ENCODE measurements at places on chromosomes 1 and 21.
A peak's percentile ranks its signal among the peaks of the same experiment; 100 is the strongest.

DNA sequence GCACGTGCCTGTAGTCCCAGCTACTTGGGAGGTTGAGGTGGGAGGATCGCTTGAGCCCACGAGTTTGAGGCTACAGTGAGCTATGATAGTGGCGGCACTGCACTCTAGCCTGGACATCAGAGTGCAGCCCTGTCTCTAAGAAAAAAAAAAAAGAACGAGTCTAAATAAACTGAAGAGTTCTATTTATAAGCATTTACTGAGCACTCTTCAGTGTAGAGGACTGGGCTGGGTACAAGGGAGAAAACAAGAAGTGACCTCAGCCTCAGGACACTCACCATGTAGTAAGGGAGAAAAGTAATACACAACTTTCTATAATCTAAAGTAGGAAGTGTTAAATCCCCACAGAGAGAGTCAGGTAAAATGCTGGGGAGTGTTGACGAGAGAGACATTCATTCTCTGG, 35.0 kb downstream of the NAV1 start:
- no peak for DNase-seq

DNA sequence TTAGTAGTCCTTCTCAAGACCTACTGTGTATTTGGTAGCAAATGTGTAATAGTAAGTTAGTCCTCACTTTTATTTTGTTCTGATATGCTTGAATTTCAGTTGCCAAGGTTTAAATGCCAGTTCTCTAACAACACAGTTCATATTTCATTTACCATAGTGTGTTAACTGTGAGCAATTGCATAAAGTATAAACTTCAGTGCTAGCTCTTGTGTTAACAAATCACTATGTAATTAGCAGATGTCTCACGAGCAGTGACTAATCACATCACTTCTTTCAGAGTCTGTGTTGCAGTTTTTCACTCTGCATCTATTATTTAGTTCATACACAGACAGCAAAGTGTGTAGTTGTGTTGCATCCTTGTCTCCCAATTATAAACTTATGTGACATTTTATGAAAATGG, 47.8 kb downstream of the ZMYM4 start:
- no peak for DNase-seq

DNA sequence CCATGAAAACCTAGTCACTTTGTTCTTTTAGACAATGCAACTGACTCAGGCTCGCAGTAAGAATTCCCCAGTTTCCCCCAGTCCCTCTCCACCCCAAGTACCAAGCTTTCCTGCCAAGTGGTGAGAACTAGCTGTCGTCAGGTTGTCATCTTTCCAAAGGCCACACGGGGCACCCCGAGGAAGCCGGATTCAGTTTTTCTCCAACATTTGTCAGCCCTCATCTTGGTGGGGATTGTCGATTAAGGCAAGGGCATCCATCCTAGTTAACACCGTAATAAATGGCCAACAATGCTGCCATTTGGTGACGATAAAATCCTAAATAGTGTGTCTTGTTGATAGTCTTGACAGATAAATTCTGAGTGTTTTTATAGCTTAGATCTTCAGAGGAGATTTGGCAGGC, 55.9 kb upstream of the PROX1 start:
- DNase-seq, result no peak

DNA sequence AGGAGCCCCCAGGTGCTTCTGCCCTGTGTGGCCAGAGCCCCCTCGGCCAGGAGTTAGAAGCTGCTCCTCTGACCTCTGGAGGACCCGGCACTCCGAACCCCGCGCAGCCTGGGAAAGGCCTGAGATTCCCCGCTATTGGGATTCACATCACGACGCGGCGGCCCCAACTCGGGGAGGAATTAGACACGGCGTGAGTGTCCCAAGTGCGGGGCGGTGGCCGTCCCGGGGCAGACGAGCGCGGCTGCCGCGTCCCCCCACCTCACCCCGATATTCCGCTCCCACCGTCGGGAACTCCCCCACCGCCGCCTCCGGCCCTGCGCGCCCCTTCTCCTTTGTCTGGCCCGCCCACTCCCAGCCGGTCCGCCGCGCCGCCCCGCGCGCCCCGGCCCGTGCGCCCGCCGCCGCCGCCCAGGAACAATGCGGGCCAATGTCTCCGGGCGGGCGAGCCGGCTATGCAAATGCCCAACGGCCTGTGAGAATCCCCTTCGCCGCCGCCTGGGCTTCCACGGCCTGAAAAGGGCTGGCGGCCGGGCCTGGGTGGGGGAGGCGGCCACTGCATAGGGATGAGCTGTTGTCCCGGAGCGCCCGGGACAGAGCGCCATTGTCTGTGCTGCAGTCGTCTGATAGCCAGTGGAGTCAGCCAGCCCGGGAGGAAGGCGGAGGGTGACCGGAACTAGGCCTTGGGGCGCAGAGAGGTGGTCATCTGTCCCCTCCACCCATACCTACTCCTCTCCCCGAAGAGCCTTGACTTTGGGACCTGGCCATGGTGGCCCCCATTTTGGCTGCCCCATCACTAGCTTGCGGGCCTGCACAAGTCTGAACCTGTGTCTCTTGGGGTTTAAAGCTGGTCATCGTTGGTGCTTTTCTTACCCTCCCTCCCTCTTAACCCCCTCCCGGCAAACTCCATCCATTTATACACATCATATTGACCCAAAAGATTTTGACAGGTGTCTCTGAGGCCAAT, 19.4 kb downstream of the RHBG start:
- no peak for DNase-seq

GRCh38 chr1:205283270-205284147, 38.0 kb downstream of the NUAK2 start:
- no peak for DNase-seq

- DNase-seq, result no peak
These were observed 8.0 kb downstream of the TUT4 start for GRCh38 chr1:52544665-52545525.

DNA sequence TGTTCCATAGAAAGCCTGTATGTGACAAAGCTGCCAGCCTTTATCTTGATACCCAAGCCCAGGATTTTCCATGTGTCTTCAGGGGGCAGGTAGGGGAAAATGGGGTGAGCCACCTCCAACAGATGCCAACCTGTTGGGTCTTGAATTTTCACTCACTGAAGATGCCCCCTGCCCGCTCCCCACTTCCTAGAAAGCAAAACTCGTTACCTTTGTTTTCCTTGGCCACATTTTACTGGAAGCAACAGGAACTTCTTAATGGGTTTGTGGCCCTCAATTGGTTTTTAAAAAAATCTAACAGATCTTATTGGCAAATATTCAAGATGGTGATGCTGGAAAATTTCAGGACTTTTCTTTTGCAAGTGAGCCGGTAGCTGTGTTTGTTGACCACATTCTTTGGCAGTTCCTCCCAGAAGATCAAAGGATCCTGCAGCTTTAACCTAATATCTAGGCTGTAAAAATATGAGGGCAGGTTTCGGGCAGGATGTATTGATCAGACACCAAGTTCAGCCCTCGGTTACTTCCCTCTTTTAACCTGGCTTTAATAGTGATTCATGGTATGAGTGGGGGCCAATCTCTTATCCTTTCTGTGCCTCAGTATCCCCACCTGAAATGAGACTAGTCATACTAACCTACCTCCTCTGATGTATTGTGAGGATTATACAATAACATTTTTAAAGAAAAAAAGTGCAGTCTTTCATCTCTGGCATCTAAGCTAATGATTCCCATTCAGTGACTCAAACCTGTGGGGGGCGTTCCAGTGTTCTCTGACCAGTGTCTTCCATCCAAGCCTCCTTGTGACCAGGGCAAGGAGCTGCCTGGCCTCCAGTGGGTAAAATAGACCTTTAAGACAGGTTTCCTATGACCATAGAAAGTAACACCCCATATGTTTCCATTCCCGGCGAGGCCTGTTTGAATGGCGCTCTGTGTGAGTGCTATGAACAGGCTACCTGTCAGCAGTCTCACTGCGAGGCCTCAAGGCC, 21.3 kb upstream of the GNPAT start:
- DNase-seq, result no peak

DNA sequence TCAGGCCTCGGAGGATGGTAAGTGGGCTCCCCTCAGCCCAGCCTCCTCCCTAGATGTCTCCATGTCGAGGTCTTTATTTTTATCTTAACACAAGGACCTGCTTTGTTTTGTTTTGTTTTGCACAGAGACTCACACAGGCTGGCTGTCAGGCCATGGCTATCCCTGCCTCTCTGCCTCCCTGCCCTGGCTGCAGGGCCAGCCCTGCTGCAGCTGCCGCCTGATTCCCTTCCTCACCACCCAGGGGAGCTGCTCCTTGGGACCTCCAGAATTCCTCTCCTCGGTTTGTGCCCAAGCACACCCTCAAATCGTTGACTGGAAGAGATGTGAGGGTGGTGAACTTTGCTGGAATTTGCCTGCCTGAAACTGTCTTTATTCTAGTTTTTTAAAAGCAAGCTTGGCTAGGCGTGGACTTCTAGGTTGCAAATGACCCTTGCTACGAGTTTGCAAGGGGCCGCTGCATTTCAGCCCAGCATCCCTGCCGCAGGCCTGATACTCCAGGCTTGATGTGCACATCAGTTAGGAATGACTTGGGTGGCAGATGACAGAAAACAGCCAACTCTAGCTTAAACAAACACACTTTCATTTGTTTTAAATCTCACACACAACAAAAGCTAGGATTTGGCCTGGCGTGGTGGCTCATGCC, 37.1 kb downstream of the WNT9A start:
- no peak for DNase-seq

GRCh38 chr1:85815906-85816305, 107.7 kb upstream of the ZNHIT6 start:
- DNase-seq, result no peak

- no peak for DNase-seq
These were observed 441.6 kb downstream of the NCAM2 start for GRCh38 chr21:21439761-21440160.

DNA sequence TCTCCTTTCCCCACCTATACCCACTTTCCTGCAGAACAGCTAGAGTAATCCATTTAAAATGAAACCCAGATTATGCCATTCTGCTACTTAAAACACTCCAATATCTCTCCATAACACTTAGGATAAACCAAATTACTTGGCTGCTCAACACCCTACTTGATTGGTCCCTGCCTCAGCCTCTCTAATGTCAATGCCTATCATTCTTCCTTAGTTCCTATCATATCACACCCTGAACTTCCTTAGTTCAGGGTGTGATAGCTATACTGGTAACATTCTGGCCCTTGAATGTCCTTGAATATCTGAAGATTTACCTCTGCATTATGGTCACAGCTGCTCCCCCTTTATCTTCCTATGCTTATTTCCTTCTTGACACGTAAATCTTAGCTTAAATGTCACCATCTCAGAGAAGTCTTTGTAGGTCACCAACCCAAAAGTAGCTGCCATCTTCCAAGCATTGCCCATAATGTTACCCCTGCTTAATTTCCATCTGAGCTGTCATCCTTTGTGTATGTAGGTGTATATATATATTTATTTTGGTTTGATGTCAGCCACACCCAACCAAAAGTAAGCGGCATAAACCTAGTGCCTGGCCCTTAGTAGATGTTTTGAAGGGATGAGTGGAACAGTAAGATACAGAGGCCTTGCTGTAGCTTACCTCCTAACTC, 379.8 kb downstream of the PTPRC start:
- no peak for DNase-seq

DNA sequence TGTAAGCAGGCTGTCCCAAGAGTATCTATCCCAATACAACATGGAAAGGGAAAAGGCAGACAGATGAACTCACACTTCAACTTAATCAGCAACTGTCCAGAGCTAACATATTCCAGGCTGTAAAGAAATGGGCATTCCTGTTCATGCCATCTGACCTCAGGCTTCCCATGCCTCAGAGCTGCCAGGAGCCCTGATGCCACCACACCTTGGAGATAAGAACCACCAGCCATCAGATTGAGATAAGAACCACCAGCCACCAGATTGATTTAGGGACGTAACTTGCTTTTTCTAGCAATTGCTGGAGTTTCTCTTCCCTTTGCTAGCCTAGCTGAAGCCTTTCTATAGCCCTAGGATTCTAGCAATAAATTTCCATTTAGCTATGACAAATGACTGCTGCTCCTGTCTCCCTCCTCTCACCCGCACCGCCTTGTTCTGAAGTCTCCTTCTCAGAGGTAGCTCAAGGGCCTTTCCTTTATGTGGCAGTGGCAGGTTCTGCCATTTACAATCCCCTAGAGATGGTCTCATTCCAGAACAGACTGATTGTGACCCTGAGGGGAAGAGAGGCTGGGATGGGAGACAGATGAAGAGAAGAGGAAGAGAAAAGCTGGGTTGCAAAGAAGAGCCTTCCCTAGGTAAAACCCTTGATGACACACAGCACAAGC, 88.0 kb upstream of the CTTNBP2NL start:
- no peak for DNase-seq

- DNase-seq, result no peak
These were observed 124.8 kb downstream of the GALNT2 start for GRCh38 chr1:230191855-230192254.

GRCh38 chr1:63248216-63248615, 74.2 kb upstream of the FOXD3 start:
- DNase-seq, result no peak

DNA sequence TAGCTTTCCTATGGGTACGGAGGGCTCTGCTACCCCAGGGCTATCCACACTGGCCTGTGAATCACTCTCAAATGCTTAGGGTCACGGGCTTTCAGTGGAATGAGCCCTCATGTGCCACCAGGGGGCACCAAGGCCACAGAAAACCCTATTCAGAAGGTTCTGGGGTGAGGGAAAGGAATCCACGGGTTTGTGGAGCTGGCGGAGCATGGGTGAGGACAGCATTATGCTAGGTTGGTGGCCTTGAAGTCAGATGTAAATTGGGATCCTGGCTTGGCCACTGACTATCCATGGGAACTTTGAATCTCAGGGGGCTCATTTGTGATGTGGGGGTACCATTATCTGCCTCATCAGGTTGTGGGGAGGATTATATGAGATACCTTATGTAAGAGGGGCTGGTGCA, 5.1 kb upstream of the LAMTOR5 start:
- DNase-seq, result no peak

- no peak for DNase-seq
These were observed 3.5 kb upstream of the PTTG1IP start for GRCh38 chr21:44876849-44877575.

GRCh38 chr1:160884579-160884978, 401 bp downstream of the ITLN1 start:
- DNase-seq, result no peak

DNA sequence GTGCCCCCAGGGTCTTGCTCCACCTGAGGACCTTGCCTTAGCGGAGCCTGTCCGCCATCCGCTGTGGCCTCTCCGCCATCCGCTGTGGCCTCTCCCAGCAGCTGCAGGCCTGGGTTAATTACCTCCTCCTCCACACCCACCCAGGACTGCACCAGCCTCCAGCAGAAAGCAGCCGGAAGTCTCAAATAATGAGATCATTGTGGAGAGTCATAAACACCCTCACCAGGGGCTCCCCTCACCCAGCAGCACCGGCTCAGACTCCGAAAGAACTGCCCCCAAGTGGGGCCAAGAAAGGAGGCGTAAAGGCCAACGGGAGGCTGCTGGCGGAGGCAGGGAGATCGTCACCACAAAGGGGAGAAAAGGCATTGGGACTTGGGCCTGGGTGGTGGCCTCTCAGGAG, 10.7 kb upstream of the GPR153 start:
- DNase-seq, result no peak

DNA sequence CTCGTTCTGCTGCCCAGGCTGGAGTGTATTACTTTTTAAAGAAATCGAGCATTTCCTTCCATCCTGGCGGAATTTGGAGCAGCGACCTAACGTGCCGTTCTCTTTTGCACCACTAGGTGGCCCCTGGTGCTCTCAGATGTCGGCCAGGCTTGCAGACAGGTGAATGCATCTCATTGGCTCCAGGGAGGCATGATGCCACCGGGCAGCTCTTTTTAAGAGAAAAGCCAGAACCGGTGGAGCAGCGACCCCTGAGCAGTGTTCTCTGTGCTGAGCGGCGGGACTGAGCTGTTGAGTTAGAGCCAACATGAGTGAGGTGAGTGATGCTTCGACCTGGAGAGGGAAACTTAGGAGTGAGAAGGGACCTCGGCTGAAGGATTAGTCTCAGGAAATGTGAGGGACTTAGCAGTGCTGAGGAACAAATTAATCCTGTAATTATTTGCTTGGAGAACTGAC, at the start of gene PCP4:
Gene PCP4 (plus strand): TSS at position 241 of the 453 bp plus-strand sequence. CDS start 64 bp downstream, at position 305.
- DNase-seq, result peak; percentile 25

GRCh38 chr1:245258271-245258920, 103.6 kb downstream of the KIF26B start:
- no peak for DNase-seq
